ENCODE measurements at places on chromosomes 1 and 21.

- ATAC-seq = no peak
Measured at GRCh38 chr1:91757763-91758460, 128.0 kb downstream of the TGFBR3 start.

DNA sequence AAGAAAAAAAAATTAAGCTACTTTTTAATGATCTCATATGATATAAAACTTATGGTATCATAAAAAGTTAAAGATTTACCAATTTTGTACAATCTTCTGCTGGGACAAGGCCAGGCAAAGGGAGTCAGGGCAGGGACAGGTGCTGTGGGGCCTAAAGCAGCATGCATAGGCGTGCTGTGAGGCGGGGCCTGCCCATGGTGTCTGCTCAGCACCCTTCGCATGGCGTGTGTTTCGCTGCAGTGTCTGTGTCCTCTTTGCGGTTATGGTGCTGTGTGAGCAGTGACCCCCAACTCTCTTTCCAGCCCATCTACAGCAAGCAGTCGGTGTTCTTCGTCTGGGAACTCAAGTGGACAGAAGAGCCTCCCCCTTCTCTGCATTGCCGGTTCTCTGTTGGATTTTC lies 13.4 kb upstream of the PWP2 start:
- no peak for ATAC-seq

DNA sequence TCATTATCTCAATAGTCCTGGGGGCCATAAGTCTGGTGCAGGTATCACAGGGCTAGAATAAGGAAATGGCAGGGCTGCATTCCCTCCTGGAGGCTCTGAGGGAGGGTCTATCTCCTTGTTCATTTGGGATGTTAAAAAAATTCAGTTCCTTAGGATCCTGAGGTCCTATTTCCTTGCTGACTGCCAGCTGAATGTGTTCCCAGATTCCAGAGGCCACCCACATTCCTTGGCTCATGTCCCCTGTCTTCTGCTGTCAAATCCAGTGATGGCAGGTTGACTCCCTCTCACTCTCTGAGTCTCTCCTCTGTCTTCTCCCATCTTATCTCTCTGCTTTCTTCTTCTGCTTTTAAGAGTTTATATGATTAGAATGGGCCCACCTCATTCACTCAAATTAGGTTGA lies 400.6 kb downstream of the PTPRU start:
- no peak for ATAC-seq

- no peak for ATAC-seq
Measured at GRCh38 chr1:77655431-77655974, 27.0 kb downstream of the ZZZ3 start.

GRCh38 chr1:247054992-247055415 lies 23.6 kb downstream of the ZNF670 start:
- ATAC-seq = no peak

- ATAC-seq = peak; percentile 89
Measured at GRCh38 chr1:234656944-234657654, 47.1 kb upstream of the IRF2BP2 start.

GRCh38 chr1:41272601-41273000 lies 30.5 kb upstream of the SCMH1 start:
- ATAC-seq = no peak

DNA sequence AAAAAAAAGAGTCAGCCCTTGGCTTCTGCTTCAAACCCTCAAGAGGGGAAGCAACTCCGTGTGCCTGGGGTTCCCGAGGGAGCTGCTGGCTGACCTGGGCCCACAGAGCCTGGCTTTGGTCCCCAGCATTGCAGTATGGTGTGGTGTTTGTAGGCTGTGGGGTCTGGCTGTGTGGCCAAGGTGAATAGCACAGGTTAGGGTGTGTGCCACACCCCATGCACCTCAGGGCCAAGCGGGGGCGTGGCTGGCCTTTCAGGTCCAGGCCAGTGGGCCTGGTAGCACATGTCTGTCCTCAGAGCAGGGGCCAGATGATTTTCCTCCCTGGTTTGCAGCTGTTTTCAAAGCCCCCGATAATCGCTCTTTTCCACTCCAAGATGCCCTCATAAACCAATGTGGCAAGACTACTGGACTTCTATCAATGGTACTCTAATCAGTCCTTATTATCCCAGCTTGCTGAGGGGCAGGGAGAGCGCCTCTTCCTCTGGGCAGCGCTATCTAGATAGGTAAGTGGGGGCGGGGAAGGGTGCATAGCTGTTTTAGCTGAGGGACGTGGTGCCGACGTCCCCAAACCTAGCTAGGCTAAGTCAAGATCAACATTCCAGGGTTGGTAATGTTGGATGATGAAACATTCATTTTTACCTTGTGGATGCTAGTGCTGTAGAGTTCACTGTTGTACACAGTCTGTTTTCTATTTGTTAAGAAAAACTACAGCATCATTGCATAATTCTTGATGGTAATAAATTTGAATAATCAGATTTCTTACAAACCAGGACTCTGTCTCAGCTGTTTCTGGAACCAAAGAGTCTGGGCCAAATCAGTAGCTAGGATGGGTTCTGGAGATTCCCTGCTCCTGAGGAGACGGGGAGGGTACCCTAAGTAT lies 26.8 kb upstream of the KDM4A start:
- no peak for ATAC-seq

GRCh38 chr1:97920276-97920831 lies 480 bp downstream of the DPYD start:
- ATAC-seq = no peak

GRCh38 chr1:9267352-9267686 lies 25.4 kb upstream of the SPSB1 start:
- no peak for ATAC-seq

- ATAC-seq = no peak
Measured at GRCh38 chr1:46406881-46407608, 12.9 kb downstream of the FAAH start.

- peak; percentile 85 for ATAC-seq
Measured at GRCh38 chr1:169122976-169123375, 16.5 kb downstream of the ATP1B1 start.

GRCh38 chr1:115529216-115529897 lies 112.4 kb upstream of the VANGL1 start:
- ATAC-seq = no peak

DNA sequence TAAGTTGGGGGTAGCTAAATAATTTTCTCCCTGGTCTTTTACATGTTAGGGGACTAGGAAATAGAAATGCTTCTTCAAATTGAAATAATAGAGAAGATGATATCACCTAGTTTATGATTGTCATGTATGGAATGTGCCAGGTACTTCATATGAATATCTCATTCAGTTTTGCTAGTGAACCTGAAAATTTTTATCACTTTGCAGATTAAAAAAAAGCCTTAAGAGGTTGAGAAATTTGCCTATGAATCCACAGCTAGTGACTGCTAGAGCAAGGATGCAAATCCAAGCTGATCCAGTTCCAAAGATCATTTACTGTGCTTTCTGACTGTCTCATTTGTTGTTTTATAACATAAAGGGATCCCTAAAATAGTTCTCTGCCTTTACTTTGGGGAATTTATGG lies 24.7 kb downstream of the RNF2 start:
- ATAC-seq = no peak

GRCh38 chr21:33418691-33419090 lies 15.5 kb downstream of the IFNGR2 start:
- no peak for ATAC-seq

DNA sequence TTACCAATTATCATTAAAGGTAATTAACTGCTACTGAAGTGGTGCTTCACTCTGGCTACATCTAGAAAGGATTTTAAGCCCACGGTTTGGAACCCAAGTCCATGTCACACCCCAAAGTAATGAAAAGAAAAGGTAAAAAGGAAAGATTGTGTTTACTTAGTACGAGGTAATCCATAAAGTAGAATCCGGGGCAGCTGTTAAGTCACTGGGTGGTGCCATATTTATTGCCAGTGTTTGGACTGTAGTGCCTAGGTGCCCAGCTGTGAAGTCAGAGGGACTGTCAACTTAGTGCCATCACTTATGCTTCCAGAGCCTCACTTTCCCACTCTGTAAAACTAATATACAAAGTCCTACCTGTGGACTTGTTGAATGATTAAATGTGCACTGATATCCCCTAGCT lies 52.2 kb upstream of the GRHL3 start:
- no peak for ATAC-seq

GRCh38 chr1:218330043-218330623 lies 15.0 kb upstream of the TGFB2 start:
- no peak for ATAC-seq

GRCh38 chr1:39842836-39843235 lies 40.5 kb downstream of the TRIT1 start:
- no peak for ATAC-seq

- no peak for ATAC-seq
Measured at GRCh38 chr1:98963064-98963758, 41.5 kb downstream of the PLPPR5 start.

DNA sequence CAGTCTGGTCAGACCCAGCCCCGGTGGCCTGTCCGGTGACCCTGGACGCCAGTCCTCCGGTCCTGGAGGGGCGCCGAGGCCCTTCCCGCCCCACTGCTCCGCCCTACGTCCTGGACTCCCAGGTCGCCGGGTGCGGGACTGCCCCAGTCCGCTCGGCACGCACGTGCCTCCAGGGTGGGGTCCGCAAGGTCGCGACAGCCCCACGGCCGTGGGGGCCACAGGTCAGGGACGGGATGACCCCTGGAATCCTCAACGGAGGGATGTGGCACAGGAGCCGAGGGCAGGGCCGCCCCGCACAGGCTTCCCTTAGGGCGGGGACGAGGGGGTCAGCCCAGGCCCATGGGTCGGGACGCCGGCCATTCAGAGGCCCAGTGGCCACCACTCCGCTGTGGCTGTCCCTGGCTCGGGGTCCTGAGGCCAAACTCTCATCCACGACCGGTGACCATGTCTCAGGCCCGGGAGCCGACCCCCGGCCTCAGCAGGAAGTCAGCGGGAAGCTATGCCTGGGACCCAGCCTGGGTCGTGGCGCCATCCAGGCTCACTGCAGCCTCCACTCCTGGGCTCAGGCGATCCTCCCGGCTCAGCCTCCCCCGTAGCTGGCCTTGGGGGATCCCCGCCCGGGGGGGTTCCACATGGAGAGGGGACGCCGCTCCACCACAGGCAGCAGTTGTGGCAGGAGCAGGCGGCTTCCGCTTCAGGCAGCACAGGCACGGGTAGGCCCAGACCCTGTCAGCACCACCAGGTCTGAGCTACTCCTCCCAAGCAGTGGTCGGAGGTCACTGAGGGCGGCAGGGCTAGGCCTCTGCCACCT lies 599 bp upstream of the TMEM240 start:
- ATAC-seq = peak; percentile 21

DNA sequence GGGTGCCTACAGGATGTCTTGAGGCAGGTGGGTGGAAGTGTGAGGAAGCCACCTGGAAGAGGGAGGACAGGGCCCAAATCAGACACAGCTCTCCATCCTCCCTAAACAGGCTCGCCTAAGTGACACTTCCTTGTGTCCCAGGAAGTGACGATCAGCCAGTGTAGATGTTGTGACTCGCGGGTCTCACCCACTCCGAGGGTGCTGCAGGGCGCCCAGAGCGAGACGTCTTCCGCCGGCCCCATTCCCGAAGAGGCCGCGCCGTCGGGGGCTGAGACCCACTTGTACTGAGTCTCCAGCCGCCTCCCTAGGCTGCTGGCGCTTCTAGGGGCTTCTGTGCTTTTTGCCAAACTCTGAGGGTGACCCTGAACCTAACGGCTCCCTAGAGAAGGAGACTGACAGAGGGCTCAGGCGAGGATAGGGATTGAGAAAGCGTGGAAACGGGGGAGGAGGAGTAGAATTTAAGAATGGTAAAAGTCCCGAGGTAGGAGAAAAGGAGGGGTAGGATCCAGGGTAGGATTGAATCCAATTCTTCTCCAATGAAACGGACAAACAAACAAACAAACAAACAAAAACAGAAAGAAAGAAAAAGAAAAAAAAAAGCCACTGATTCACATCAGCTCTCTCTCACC lies 543 bp upstream of the MARK1 start:
- ATAC-seq = peak; percentile 74

- ATAC-seq = no peak
Measured at GRCh38 chr1:89179343-89179742, 3.5 kb upstream of the GBP7 start.

- no peak for ATAC-seq
Measured at GRCh38 chr1:65503427-65503826, 83.0 kb downstream of the LEPR start.

- ATAC-seq = no peak
Measured at GRCh38 chr1:158864595-158864994, 33.4 kb downstream of the MNDA start.

DNA sequence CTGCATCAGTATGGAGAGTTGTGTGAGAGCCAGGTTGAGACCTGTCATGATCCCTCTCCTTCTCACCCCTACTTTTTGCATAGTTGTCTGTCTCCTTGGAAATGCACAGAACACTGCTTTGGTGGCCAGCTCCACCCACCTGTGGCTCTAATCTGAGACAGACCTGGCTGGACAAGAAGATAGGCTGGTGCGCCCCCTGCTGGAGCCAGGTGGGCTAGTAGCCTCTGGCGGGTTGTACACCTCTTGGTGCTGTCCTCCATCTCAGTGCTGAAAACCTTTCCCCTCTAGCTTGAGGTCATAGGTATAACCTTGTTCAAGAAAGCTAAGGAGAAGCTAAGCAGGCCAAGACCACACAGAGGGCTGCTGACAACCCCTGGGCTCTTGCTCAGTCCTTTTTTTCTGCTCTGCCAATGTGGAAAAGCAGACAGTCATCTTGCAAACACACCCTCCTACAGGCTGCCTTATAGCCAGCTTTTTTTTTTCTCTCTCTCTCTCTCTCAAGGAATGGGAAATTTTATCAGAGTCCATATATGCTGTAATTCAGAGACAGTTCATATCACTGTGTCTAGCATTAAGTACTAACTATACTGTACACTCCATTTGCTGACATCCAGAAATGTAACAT lies 58.8 kb upstream of the SPATA6 start:
- ATAC-seq = peak; percentile 54

GRCh38 chr1:82836973-82837680 lies 1036.4 kb downstream of the ADGRL2 start:
- ATAC-seq = no peak

DNA sequence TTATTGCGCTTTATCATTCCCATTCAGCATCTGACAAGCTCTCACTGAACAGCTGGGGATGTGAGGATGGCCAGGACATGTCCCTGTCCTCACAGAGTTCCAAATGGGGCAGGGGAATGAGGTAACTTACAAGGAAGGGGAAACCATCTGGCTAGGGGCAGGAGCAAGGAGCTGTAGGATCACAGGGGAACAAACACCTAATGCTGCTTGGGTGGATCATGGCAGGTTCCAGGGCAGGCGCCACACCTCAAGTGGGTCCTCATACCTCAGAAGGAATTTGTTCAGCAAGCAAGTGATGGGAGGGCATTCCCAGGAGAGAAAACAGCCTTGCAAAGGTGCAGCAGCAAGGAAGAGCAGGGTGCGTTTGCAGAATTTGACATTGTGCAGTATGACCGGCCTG lies 35.1 kb upstream of the GRIK3 start:
- no peak for ATAC-seq

DNA sequence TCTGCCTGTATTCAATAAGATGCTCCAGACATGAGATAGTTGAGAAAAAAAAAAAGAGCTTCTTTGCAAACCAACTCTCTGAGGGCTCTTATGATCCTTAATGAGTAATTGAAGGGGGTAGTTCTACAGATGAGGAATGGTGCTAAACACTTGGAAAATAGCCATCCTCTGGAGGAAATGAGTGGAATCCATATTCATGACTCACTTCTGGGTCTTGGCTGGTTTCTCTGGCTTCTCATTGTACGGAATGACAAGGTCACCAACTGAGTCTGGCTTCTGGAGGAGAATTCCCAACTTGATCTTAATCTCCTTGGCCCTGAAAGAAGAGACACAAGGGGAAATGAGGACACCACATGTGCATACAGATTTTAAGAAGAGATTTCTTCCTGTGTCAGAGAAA lies 34.7 kb downstream of the RGS5 start:
- ATAC-seq = no peak

All from stimulated activated memory B cell treated with anti-CD40 and anti-IgM and Interleukin-4, amounts not matched to agents 10 μg/mL and 1 μg/mL and 100 μg/mL, for 72 hours (primary cell).